T-helper 1 cell (primary cell): ENCODE measurements at places on chromosomes 5 and 9.

DNA sequence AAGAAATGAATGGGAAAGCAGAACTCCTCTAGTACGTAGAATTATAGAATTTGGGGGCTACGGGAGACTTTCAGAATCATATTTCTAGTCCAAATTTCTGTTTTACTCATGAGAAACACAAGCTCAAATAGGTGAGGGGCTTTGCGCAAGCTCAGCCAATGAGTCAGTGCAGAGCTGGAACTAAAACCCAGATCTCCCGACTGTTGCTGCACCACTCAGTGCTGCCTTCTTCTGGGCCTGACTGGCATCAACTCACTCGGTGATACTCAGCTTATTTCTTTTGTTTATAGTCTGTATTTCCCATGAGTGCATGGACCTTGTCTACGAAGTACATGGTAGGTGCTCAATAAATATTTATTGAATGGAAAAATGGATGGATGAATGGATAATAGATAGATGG is 280.2 kb downstream of the CDK5RAP2 start:
- no peak for DNase-seq

GRCh38 chr5:123033157-123033671 is 3.3 kb downstream of the PPIC start:
- no peak for DNase-seq

DNA sequence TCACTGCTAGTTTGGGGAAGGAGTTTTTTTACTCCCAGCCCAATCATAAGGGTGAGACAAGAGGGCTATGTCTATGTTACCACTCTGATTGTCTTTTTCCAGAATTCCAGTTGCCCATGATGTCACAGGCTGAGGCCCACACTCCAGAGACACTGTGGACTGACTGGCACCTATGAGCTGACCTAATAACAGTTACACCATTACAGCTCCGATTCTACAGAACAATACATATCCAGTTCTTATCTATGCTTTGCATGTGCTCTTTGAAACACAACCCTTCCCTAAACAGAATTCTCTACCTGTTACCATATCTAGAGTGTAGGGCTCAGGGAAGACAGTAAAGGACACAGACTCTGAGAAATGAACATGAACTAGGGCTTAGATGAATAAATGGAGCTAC is 45.7 kb upstream of the ALDOB start:
- no peak for DNase-seq

GRCh38 chr5:87094833-87095232 is 172.8 kb upstream of the RASA1 start:
- no peak for DNase-seq

DNA sequence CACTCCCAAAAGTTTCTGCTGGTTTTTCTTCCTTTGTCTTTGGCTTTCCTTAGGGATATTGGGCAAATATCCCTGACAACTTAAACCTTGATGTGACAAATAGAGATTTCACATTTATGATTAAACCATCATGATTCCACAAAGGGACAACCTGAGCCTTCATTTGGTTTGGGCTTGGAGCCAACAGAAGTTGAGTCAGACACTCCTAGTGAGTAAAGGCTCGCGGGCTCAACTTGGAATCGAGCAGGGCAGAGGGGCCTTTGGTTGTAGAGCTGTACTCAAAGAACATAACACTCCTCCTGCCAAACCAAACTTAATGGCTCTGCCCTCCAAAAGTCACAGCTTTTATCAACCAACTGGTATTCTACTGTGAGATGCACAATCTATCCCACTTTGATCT is 290.2 kb upstream of the MAP3K1 start:
- DNase-seq: no peak

GRCh38 chr5:104702212-104702611 is 1139.6 kb upstream of the NUDT12 start:
- no peak for DNase-seq

GRCh38 chr9:137253717-137254623 is 1.2 kb upstream of the NELFB start:
- no peak for DNase-seq

DNA sequence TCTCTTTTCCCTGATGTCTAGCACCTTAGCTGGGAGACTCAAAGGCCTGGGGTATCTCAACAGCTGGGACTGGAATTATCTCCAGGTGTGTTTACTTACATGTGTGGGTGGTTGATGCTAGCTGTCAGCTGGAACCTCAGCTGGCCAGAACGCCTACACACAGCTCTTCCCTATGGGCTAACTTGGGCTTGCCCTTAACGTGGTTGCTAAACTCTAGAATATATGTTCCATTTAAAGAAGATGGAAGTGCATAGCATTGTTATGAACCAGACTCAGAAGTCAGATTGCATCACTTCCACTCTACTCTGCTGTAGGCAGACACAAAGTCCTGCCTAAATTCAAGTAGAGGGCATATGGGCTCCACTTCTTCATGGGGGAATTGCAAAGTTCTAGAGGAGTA is 29.3 kb downstream of the SGCD start:
- DNase-seq: no peak

DNA sequence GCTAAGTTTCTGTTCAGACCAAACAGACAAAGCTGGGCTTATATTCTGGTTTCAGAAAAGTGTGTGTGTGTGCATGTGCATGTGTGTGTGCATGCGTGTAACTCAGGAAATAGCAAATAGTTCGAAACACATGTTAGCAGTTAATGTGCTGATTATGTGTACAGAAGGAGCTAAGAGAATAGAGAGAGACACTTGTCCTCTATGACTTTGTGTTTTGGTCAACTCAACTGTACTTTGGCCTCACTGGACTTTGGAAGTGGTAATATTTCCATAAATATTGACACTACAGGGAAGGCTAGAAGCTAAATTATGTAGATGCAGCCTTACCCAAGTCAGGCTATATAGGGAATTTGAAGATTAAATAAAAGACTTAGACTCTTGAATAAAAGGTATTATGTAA is 155.5 kb downstream of the RAB3C start:
- DNase-seq: no peak

DNA sequence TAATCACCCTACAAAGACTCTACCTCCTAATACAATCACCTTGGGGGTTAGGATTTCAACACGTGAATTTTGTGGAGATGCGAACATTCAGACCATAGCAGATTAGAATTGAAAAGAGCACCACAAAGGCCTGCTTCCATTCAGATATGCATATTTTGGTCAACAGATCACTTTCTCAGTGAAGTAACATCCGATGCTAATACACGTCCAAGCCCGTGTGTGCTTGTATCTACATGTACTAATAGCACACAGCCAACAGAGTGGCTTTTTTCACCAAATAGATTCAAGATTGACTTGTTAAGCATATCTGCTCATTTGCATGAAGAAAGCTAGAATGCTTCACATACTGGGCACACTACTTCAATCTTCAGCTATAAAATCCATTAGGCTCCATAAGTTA is 35.6 kb upstream of the SSBP2 start:
- no peak for DNase-seq

DNA sequence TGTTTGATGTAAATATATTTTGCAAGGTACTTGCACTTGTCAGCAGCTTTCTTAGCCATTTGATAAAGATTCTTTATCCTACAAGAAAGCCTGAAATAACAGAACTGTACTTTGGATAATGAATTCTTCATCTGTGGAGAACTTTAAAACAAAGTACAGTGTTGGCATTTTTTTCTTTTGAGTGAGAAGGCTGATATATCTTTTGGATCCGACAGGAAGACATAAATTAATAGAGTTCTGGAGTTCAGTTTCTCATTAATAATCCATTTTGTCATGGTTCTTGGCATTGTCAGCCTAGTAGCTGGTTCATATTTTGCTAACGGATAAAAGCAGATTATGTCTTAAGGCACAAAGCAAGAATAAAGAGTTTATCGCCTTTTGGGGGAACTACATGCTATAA is 17.0 kb downstream of the PBX3 start:
- DNase-seq: no peak

DNA sequence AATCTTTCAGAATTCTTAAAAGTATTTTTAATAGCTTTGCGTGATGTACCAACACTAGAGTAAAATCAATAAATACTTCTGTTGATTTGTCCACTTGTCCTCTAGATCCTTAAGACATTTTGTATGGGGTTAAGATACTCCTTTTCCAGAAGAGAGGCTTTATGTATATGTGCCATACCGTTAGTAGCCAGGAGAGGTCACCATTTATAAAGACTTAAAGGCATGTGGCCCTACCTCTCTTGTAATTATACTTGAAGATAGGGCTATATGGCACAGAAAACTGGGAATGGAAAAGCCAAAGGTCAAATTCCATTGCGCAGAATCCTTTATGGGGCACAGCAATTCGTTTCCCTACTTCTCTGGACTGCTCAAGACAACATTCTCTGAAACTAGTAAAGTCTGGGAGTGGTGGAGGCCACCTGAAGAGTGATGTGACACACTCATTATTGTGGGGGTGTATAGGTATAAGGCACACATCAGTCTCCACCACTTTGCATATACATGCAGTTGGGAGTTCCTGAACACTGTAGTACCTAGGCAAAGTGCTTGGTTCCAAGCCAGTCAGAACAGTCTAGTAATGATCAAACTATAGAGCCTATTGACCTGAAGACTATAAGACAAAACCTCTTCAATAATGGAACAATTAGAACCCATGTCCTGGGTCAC is 140.1 kb upstream of the FBXL17 start:
- peak; percentile 17 for DNase-seq

DNA sequence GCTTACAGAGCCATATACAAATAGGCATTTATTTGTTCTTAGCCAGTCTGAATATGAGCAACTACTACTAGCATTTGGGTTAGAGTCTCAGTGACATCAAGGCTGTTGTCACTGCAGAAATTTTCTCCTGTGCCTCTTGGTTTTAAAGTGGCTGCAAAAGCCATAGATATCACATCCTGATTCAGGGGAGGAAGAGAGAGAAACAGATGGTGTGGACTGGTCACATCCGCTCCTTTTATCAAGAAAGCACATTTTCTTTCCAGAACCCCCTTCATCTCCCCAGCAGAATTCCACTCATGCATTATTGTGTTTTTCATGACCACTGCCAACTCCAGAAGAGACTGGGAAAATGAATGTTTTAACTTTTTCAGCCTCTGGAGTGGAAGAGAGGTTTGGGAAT is 69.8 kb downstream of the PTTG1 start:
- DNase-seq: no peak

DNA sequence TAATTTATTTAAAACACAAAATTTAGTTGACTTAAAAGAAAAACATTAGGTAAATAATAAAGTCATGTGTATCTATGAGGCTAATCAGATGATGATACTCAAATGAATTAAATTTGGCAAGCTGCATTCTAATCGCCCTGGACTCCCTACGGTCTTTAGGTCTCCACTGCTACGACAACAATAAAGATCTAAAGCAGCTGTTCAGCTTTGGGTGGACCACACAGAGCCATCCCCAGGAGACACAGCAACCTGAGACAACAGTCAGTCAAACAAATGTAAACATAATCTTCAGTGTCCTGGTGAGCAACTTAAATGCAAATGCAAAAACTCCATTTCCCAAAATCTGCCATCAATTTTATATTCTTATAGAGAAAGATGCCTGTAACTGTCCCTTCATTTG is 65.5 kb downstream of the MCTP1 start:
- no peak for DNase-seq

- DNase-seq: no peak
These were observed 562.2 kb upstream of the MEF2C start for GRCh38 chr5:89445106-89445745.

DNA sequence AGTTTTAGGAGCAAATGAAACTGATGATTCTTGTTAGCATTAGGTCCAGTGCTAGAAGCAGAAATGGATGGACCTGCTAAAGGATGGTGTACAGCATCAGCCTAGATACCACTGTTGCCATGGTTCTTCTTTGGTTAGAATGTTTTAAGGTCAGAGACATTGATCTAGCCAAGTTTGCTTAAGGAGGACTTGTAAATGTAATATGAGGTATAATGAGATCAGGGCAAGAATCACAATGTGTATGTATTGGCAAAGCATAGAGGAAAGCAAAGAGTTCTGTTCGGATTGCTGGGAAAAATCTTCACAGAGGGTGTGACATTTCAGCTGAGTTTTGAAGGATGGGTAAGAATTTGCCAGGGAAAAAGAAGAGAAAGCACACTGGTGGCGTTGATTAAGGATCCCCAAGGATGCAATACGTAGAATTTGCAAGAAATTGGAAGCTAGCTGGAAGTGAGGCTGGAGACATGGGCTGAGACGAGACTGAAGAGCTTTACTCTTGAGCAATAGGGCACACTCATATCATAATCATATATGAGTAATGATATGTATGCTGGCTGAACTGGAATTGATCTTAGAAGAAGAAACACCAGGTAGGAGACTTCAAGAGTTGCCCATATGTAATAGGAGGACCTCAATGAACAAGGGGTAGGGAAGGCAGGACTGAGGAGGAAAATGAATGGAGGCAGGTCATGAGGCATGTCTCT is 102.0 kb downstream of the ZNF462 start:
- no peak for DNase-seq
